Type B pancreatic cell (in vitro differentiated cells): ENCODE measurements at places on chromosomes 4 and X.

DNA sequence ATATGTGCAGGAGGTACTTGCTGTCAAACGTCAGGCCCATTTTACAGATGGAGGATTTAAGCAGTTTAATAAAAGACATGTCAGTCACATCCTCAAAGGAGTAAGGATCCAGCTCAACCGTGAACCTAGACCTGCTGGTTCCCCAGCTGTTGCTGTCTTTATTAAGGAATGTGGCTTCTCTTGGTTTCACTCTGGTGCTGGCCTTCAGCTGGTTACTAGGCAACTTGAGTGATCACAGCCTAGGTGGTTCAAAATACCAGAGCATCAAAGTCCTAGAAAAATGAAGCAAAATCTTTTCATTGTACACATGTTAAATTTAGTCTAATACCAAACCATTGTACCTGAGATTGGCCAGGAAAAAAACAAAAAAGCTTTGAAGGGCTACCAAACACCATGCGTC, 32.7 kb upstream of the GLRA2 start:
- no peak for DNase-seq

DNA sequence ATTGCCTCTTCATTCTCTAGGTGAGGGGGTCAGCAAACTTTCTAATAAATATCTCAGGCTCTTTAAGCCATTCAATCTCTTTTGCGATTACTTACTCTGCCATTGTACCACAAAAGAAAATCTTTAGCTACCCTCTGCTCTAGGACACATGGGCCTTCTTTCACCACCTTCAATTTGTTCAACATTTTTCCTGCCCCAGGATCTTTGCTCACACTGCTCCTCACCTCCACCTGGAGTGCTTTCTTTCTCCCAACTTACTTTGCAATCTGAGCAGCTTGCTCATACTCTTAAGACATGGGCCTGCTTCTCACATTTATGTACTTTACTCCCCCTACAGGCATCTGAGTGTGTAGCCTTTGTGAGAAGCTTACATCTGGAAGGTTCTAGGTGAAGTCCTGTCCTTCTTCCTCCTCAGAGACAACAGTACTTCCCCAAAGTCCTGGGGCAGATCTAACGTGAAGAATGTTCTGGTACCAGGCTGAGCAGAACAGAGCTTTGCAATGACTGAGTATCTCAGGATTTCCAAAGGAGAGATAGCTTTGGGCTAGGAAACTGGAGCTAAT, 55.0 kb upstream of the PRDM5 start:
- no peak for DNase-seq

- no peak for DNase-seq
These were observed 133.1 kb downstream of the AKAP4 start for GRCh38 chrX:50067435-50068284.

DNA sequence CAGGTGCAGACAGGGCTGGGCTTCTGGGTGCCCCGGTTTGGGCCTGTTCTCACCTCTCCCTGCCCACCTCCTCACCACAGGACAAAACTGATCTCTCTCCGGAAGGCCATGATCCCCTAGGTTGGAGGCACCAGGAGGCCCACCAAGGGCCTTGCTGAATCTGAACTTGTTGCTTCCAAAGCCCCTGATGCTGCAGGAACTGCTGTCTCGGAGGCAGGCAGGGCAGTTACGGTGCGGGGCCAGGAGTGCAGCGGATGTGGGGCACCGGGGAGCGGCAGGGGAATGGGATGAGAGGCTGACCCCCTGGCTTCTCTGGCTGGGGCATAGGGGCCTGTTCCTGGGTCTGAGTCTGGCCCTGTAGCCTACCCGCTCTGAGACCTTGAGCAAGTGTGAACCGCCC, 100.4 kb upstream of the PSAPL1 start:
- DNase-seq: no peak

GRCh38 chr4:48189731-48190130, 55.7 kb upstream of the TXK start:
- DNase-seq: no peak

- no peak for DNase-seq
These were observed 1.1 kb downstream of the TMEM35A start for GRCh38 chrX:101079736-101080270.

GRCh38 chrX:129614481-129615255, 40.1 kb downstream of the APLN start:
- DNase-seq: no peak
